ENCODE measurements at places on chromosomes 5 and 9.

DNA sequence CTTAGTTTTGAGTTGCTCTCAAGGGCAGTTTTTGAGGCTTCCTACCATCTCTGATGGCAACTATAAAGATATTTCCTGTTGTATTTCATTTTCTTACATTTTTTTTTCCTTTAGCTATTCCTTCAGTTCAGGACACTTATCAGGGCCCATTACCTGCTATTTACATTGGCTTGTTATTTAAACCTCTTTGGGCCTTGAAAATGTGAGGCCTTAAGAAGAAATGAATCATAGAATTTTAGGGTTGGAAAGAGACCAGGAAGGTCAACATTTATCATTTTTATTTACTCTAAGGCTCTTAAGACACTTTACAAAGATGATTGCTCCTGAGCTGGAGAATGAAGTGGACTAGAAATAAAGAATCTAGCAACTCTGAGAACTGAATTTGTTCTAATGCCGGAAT, 335.2 kb downstream of the DTWD2 start:
- DNase-seq, result no peak

- DNase-seq, result peak; percentile 39
Measured at GRCh38 chr9:115593587-115594091, 475.7 kb upstream of the TNC start.

- peak; percentile 43 for DNase-seq
Measured at GRCh38 chr9:35510754-35511428, 21.0 kb downstream of the RUSC2 start.

DNA sequence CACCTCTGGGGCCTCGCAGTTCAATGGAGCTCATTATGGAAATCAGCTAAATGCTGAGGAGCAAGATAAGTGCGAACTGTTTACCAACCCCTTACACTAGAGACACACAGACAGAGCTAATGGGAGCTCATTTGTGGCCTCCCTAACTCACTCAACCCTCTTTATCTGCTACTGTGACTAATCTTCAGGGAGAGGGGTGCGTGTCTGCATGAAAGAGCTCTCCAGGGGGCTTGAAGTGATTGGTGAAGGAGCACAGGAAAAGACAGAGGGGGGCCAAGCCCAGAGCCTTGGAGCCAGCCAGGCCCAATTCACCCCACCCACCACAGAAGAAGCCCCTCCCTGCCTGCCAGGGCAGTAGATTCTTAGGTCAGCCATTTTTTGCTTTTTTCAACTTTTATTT, 466.8 kb upstream of the BRINP1 start:
- no peak for DNase-seq

DNA sequence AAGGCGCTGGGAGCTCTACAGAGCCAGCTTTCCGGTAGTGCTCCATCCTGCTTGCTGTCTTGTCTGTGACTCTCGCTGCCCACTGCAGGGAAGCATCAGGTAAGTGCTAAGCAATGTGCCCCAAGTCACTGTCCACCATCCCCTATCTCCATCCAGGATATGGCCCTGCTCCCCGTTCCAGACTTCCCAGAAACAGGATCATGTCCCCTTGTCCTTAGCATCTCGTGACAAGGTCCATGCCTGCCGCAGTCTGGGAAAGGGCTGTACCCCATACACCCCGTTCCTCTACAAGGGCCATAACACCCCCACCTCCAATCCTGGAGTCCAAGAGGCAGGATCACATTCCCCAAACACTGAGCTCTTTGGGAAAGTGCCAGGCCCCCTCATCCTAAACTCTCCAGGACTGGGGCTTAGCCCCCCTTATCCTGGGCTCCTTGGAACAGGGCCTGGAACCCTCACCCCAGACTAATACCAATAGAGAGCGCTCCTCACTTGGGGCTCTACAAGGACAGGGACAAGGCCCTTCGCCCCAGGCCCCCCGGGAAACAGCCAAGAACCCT, 566 bp downstream of the RPP25L start:
- no peak for DNase-seq

DNA sequence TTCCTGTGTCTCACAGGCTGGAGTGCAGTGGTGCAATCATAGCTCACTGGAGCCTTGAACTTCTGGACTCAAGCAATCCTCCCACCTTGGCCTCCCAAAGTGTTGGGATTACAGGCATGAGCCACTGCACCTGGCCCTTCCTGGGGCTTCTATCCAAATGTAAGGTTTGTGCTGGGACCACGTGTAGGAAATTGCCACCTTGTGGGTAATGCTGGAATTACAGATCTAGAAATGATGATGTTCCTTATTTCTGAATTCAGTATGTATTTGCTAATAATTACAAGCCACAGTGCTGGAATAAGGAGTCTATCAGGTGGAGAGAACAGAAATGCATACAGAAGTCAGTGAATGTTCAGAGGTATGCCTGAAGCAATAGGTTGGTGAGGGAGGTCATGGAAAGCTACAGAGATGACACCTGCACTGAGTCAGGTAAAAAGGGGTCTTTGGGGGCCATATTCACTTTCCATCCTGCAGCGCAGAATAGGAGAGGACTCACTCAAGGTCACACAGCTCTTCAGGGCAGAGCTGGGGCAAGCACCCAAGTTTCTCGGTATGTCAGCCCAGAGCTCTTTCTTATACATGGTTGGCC, 8.8 kb upstream of the IGFBPL1 start:
- peak; percentile 47 for DNase-seq

- no peak for DNase-seq
Measured at GRCh38 chr9:113484258-113484730, 20.8 kb downstream of the RGS3 start.

GRCh38 chr5:41968153-41968723, 43.2 kb downstream of the FBXO4 start:
- no peak for DNase-seq

DNA sequence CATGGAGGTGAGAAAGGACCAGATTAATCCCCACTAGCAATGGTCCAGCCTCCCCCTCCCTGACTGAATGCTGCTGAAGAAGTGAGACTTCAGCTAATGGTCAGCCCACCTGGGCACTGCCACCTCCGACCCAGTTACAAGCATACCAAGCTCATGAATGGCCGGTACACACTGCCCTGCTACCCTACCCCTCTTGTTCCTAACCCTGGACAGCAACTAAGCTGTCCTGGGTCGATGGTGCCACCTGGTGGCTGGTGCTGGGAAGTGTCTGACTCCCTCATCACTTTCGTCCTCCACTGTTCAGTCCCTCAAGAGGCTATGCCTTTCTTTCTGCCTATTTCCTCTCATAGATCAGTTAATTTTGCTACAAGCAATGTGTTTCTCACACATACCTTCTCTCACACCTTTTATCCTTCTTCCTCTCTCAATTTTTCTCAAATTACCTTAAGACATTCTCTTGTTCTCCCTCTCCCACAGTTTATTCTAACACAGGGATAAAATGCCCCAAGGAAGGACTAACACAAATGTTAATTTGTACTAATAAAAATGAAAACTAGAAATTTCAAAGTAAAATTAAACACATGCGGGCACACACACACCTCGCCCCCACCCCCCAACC, 42.4 kb downstream of the PAX5 start:
- peak; percentile 20 for DNase-seq

DNA sequence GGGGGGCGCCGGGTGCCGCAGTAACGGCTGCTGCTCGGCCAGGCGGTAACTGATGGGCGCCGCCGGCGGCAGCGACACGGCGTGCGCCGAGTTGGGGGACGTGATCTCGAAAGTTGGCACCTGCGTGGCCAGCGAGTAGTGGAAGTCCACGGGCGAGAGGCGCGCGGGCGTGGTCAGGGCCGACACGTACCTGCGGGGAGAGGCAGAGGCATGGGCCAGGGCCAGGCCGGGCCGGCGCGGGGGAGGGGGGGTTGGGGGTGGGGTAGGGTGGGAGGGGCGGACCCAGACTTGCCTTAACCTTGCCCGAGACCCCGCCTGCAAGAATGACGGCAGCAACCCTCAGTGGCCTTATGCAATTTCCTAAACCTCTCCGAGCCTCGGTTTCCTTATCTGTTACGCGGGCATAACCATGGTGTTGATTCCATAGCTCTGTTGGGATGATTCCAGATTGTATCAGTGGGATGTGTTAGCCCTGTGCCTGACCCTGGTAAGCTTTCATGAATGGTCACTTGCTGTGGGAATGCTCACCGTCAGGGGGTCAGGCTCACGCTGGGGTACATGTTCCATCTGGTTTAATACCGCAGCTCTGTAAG, 53.0 kb downstream of the PSD2 start:
- DNase-seq, result no peak

- DNase-seq, result no peak
Measured at GRCh38 chr5:154257046-154257445, 66.5 kb downstream of the GALNT10 start.

DNA sequence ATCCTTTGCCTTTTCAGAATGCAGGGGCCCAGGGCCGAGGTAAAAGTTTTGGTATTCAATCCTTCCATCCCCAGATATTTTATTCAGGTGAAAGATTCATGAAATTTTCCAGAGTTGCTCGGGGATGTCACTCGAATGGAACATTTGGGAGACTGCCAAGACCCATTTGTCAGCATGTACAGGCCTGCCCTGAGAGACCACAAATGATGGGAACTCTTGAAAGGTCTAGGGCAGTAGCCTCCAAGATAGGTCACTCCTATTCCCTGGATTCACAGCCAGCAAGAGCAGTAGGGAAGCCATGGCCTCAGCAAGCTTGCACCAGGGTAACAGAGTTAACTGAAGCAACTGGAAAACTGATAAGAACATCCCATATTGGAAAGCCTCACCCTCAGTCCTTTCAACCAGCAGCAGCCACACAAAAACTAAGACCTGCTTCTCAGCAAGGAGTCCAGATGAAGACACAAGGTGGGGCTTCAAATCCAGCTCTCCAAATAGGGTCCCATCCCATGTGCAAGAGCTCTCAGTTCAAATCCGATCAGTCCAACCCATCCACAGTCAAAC, 12.5 kb downstream of the CARD6 start:
- DNase-seq, result no peak

- no peak for DNase-seq
Measured at GRCh38 chr5:170418736-170419135, 29.6 kb upstream of the KCNMB1 start.

DNA sequence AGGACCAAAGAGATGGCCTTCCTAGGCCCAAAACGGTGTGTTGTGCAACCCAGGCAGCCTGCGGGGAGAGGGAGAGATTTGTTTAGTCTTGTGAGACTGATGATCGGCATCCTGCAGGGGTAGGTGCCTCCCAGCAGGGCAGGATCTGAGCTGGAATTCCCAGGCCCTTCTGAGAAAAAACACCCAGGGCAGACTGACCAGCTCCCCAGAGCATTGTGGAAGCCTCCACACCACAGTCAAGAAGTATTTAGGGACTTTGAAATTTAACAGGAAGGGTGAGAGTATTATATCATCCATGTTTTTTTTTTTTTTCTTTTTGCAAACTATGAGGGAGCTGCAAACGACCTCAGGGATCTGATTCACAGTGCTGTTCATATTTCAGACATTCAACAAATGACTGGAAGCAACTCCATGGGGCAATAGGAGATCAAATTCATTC, 104.5 kb upstream of the LHFPL2 start:
- DNase-seq, result no peak

DNA sequence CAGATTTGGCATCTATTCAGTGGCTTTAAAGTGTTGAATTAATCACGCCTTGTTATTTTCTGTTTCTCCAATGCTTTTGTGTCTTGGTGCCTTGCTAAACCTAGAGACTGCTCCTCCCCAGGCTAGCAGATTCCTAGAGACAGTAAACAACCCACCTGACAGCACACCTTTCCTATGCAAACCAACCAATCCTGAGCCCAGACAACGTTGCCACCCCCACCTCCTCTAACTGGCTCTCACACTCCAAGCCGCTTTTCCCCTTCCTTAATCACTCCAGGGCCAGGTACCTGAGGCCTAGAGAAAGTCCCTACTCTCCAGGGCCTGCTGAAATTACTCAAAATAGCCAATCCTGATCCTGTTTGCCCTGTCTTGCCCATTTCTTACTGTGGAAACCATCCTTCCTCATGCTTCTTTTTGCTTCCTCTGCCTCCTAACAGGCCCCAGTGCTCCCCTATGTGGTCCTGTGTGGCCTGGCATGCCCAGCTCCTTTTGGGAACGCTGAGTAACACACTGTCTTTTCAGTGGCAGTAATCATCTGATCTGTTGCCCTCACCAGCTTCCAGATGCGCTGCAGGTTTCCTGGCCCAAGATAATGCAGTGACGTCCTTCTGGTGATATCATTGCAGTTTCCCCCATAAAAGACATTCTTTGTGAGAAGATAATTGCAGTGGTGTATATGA, 53.4 kb downstream of the GAS1 start:
- DNase-seq, result no peak

DNA sequence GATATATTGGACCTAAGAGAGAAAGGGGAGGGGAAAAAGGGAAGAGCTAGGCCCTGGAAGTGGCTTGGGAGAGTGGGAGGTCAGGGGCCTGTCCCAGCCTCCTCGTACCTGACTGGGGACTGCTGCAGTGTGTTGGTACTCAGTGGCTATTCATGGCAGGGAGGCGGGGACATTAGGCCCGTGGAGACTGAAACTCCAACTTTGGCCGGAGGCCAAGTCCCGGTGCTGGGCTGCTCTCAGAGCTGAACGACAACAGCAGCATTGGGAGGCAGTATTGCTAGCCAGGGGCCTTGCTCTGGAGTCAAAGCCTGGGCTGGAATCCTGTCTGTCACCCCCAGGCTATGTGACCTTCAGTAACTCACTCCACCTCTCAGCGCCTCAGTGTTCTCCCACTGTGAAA, 37.8 kb downstream of the NEURL1B start:
- DNase-seq, result no peak

DNA sequence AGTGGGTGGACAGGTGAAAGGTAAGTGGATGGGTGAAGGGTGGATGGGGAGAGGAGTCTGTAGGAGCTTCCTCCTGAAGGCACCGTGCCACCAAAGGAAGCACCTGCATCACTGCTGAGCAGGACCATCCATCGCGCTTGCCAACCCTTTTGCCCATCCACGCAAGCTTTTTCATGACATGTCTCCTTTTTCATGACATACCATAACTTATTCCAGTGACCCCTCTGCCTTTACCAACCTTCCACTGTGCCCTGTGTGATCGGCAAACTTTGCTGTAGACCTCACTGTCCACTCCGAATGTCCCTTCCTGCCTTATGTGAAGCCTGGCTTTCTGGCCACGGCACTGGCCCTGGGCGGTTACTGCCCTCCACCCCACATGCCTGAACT, 13.4 kb downstream of the FLT4 start:
- DNase-seq, result no peak

- DNase-seq, result no peak
Measured at GRCh38 chr5:112907166-112907631, 14.8 kb downstream of the REEP5 start.

All from SW480 (cell line).